NCI-H345 (cell line): ENCODE measurements at places on chromosomes 12 and 14.

GRCh38 chr12:4056910-4057845, 184.0 kb upstream of the PARP11 start:
- no peak for DNase-seq

GRCh38 chr12:92621833-92622232, 81.0 kb upstream of the PLEKHG7 start:
- DNase-seq: no peak

DNA sequence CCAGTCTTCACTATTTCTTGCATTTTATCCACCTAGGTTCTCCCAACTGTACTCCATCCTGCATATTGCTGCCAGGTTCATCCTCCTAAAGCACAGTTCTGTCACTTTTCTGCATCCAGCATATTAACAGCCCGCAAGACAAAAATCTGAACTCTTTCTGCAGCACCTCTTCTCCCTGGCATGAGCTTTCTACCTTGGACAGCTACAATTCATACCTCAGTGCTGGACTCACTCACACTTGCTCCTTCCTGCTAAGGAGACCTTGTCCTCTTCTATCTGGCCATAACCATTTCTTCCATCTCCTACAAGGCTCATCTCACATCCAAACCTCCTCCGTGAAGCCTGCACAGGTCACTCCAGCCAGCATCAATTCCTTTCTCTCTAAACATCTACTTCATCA, 170.1 kb upstream of the GRIP1 start:
- no peak for DNase-seq

DNA sequence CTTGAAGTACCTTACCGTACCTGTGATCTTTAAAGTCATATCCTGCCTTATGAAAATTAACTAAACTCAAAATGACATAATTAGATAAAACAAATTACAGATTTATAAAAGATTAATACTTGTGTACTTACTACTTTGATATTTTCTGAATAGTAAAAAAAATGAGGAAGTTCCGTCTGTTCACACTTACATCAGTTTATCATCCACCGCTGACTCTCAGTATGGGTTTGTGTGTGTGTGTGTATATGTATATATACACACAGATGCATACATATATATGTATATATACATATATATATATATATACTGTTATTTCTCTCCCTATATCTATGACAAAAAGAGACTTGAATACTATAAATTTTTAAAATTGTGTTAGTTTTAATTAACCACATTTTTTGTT, 65.0 kb upstream of the MON2 start:
- DNase-seq: no peak

GRCh38 chr12:94997061-94997460, 6.4 kb downstream of the NDUFA12 start:
- DNase-seq: no peak

DNA sequence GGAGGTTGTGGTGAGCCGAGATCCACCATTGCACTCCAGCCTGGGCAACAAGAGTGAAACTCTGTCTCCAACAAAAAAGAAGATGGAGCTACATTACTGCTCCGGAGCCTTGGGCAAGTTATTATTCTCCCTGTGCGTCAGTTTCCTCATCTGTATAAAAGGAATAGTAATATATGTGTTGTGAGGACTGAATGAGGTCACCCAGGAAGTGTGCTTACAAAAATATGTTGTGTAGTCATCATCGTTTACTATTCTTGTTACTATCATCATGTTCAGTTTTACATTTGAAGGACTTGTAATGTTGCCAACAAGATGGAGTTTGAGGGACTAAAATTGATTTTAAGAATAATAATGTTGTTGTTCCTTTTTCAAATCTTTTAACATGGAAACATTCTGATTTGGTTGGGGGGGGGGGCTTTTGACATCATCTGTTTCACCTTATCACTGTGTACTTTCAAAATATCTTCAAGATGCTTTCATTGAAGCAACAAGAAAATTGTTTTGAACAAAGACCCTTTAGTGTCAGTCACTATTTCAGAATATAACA, 156.8 kb downstream of the PDE3A start:
- DNase-seq: no peak

DNA sequence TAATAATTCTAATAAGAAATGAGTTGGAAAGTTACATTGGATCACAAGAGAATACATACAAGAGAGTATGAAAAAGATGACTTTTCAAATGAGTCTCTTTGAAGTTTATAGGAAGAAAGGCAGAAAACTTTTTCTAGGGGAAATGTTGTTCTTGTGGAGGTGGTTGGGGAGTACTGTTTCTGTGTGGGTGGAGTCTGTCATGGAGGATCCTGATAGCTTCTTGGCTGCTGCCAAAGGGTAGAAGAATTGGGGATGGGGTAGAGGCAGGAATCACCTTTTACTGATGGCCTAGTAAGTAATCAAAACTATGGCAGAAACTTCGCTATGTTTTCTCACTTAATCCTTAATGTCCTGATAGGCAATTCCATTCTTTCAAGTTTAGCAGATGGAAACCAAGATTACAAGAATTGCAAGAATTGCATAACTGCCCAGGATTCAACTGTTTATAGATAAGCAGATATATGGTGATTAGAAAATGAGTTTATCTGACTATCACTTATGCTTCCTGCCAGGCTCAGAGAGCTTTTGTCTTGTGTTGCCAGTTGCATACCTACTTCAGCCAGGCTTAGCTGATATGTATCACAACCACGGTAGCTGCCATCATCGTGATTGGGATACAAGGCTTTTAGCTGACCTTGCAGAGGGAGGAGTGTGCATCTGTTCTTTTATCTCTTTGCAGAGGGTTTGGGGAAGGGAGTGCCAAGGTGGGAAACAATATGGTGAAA, 463.9 kb downstream of the TMTC2 start:
- no peak for DNase-seq

DNA sequence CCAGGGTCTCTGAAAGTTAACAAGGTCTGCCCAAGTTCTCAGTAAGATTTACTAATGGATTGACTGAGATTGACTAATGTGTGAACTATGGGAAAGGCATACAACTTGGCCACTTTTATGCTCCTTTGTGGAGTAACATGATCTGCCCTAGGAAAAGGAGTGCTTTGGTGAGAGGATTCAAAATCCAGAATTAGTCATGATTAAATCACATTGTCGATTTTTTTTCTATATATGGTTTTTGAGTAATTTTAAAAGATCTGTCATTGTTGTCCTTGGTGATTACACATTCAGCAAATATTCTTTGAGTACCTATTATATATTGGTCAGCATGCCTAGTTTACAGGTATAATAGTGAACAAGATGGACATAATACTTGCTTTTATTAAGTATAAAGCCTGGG, 147.7 kb upstream of the SYT10 start:
- no peak for DNase-seq

DNA sequence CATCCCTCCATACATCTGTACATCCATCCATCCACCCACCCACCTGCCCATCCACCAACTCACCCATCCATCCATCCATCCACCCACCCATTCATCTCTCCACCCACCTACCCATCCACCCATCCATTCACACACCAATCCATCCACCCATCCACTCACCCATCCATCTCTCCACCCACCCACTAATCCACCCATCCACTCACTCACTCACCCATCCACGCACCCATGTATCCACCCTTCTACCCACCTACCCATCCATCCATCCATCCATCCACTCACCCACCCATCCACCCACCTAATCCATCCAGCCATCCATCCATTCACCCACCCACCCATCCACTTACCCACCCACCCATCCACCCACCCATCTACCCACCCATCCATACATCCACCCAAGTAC, 16.2 kb downstream of the GALNT9 start:
- no peak for DNase-seq

GRCh38 chr14:101733211-101733610, 28.3 kb upstream of the PPP2R5C start:
- no peak for DNase-seq

- no peak for DNase-seq
Measured at GRCh38 chr12:69910694-69911093, 85.7 kb downstream of the MYRFL start.

DNA sequence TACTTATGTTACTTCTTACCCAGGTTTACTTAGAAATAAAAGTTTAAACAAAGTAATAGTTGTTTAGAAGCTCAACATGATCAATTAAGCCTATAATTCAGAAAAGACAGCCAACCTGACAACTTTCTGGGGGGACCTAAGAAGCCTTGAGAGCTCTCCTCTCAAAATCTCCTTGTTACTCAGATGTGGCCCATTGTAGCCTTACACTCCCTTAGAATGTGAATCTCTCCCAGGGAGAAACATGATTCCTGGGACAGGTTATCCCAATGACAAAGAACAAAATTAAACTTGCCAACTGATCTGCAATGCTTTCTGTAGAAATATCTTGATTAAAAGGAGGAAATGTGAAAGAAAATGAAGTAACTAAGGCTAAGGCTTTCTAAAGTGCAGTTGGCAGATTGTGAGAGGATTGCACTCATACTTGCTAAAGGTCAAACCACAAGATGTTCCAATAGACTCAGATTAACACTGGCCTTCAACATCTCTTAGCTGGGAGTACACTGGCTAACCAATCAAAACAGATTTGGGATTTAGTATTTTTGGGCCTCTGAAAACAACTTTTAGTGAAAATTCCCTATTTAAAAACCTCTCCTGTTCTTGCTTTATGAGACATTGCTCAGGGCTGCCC, 72.3 kb upstream of the TMX1 start:
- no peak for DNase-seq
